Panc1 (cell line): ENCODE measurements at places on chromosomes 3 and 15. TPM values are rescaled to one million over a fixed set of nuclear protein-coding genes. Genes with fewer than 3 reads are reported as not detected.
A peak's percentile ranks its signal among the peaks of the same experiment; 100 is the strongest.

DNA sequence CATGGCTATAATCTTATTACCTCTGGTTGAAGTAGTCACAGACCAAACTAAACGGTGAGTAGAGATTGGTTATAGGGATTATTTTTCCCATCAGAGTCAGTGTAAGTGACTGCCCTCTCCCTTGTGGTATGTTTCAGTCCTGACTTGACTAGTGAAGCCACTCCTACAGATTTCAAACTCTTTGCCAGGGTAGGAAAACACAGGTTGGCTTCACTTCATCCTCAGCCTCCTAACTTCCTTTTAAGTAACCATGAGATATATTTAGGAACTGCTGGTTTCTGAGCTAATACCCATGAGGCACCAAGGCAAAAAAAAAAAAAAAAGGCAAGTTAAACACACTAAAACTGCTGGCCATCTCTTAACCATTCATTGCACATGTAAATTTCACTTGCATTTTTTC lies 349.2 kb upstream of the MCTP2 start:
- H3K4me3 ChIP-seq: no peak overlapping the region
- H3K4me1 ChIP-seq: no peaks in the 10 kb centered on the region
- no peaks in the 10 kb centered on the region for H3K36me3 ChIP-seq
- no peak overlapping the region for H3K27ac ChIP-seq

SLC15A2 gene
- 0.41 TPM for total RNA-seq

TRH gene
- not detected for total RNA-seq

GRCh38 chr3:180983136-180983535 lies 6.4 kb downstream of the DNAJC19 start:
- no peaks in the 10 kb centered on the region for H3K27me3 ChIP-seq
- H3K36me3 ChIP-seq: peaks cover 11% of the 10 kb centered on the region; the same call in 1 of the 2 replicates
- no peak for DNase-seq
- no peak overlapping the region for H3K27ac ChIP-seq
- H3K4me1 ChIP-seq: no peaks in the 10 kb centered on the region

GRCh38 chr3:170463011-170463410 lies 44.3 kb downstream of the CLDN11 start:
- H3K4me3 ChIP-seq: no peak overlapping the region
- no peak for DNase-seq
- H3K4me1 ChIP-seq: peaks cover 2% of the 10 kb centered on the region

- no peak for DNase-seq
- no peaks in the 10 kb centered on the region for H3K36me3 ChIP-seq
- no peak overlapping the region for H3K4me3 ChIP-seq
- peak overlapping the region; percentile 51; the same call in 1 of the 2 replicates for H3K27ac ChIP-seq
- H3K4me1 ChIP-seq: peaks cover 31% of the 10 kb centered on the region; the same call in 1 of the 2 replicates
Observed at GRCh38 chr15:77606142-77607034, 26.3 kb downstream of the LINGO1 start.

CCK gene
- not detected for total RNA-seq

NR2E3 gene
- 0.98 TPM for total RNA-seq

GABRG3 gene
- total RNA-seq: not detected

CKMT1A gene
- total RNA-seq: 4.6 TPM

ST3GAL6 gene
- 0.15 TPM for total RNA-seq

CEP19 gene
- 7.1 TPM for total RNA-seq

PAQR5 gene
- total RNA-seq: 2.0 TPM

CDCP1 gene
- 47.8 TPM for total RNA-seq

- H3K27me3 ChIP-seq: no peaks in the 10 kb centered on the region
- no peak overlapping the region for H3K4me3 ChIP-seq
- no peak overlapping the region for H3K27ac ChIP-seq
- no peak for DNase-seq
- no peaks in the 10 kb centered on the region for H3K36me3 ChIP-seq
- H3K4me1 ChIP-seq: no peaks in the 10 kb centered on the region
Observed at GRCh38 chr3:81237181-81237580, 524.3 kb downstream of the GBE1 start.

TF gene
- 9.5 TPM for total RNA-seq

DNA sequence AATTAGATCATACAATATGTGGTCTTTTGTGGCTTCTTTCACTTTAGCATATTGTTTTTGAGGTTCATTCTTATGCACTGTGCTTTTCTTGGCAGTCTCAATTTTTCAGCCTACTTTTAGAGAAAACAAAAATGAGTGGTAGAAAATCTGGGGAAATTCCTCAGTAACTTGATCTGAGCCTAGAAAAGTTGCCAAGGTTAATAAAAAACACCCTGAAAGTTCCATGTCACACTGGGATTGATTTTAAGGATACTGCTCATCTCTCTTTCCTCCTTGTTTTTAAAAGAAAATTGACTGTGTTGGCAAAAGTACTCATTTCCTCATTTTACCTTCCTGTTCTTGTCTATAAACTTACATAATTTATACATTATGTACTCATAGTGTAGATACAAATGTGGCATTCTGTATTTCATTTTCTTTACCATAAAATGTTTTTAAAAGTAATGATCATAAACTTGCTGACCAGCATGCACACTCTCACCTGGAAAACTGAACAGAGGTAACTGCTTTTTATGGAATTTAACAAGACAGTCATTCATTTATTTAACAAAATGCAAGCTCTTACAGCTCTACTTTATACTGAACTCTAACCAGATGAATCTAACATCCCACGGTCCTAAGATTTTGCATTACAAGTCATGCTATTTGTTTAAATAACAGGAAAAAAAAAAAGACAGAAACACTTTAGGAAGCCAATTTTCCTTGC lies 28.6 kb upstream of the SH3BP5 start:
- no peak for DNase-seq
- no peaks in the 10 kb centered on the region for H3K4me1 ChIP-seq
- no peak overlapping the region for H3K4me3 ChIP-seq
- H3K27me3 ChIP-seq: no peaks in the 10 kb centered on the region

GRCh38 chr15:38610748-38611147 lies 46.1 kb upstream of the RASGRP1 start:
- DNase-seq: no peak
- no peak overlapping the region for H3K27ac ChIP-seq
- H3K4me1 ChIP-seq: 0 out of 2 replicates have a peak, but pooled peaks cover 2% of the 10 kb centered on the region
- H3K4me3 ChIP-seq: no peak overlapping the region
- H3K27me3 ChIP-seq: peaks cover 4% of the 10 kb centered on the region; the same call in 1 of the 2 replicates

DNA sequence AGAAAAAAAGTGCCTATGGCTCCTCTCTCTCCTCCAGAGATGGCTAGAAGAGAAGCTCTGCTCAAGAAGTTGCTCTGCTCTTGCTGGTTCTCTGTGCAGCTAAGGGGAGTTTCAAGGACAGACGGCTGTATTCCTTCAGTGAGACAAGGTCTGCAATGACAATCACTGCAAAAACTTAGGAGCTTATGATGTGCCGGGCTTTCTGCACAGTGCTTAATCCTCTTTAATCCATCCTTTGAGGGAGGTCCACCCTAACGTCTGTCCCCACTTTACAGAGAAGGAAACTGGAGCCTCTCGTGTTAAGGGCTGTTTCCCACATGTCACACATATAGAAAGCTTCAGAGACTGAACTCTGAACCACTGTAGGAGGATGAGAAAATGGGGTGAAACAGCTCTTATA lies 260.6 kb downstream of the MEX3B start:
- H3K36me3 ChIP-seq: no peaks in the 10 kb centered on the region
- no peak overlapping the region for H3K4me3 ChIP-seq
- no peaks in the 10 kb centered on the region for H3K4me1 ChIP-seq
- DNase-seq: no peak
- H3K27me3 ChIP-seq: peaks cover 3% of the 10 kb centered on the region; the same call in 1 of the 2 replicates
- H3K27ac ChIP-seq: no peak overlapping the region

GRCh38 chr3:13004376-13004775 lies 68.9 kb downstream of the IQSEC1 start:
- H3K36me3 ChIP-seq: no peaks in the 10 kb centered on the region
- H3K27ac ChIP-seq: no peak overlapping the region
- no peak for DNase-seq
- H3K27me3 ChIP-seq: no peaks in the 10 kb centered on the region
- no peak overlapping the region for H3K4me3 ChIP-seq

KY gene
- not detected for total RNA-seq

TMCO5A gene
- not detected for total RNA-seq

HTR3E gene
- not detected for total RNA-seq

NDUFAF3 gene
- total RNA-seq: 101 TPM

GRCh38 chr3:77500721-77501120 lies 460.8 kb downstream of the ROBO2 start:
- no peak overlapping the region for H3K4me3 ChIP-seq
- no peaks in the 10 kb centered on the region for H3K4me1 ChIP-seq
- no peaks in the 10 kb centered on the region for H3K27me3 ChIP-seq

- no peaks in the 10 kb centered on the region for H3K4me1 ChIP-seq
- no peaks in the 10 kb centered on the region for H3K27me3 ChIP-seq
- H3K27ac ChIP-seq: no peak overlapping the region
Observed at GRCh38 chr3:159080256-159080655, 278.4 kb downstream of the MFSD1 start.

DNA sequence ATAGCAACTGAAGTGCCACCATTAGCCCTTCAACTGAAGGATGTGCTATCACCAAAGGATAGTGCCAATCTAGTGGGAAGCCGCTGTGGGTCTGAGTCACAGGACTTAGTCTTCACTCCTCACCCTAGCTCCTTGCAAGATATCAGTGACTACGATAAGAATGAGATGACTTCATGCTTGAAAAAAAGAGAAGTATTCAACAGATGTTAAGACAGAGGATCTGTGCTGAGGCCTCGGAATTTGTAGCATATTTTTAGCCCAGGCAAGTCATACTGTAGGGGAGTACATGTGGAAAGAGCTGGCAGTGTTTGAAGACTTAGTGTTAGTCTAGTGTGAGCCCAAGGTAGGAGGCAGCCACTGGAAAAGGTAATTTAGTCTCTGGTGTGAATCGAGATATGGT lies 270.7 kb upstream of the LRTM1 start:
- no peak overlapping the region for H3K4me3 ChIP-seq
- no peaks in the 10 kb centered on the region for H3K36me3 ChIP-seq
- no peak for DNase-seq
- no peaks in the 10 kb centered on the region for H3K4me1 ChIP-seq
- H3K27me3 ChIP-seq: no peaks in the 10 kb centered on the region

P2RY14 gene
- not detected for total RNA-seq

ASB14 gene
- total RNA-seq: not detected

AADACL2 gene
- total RNA-seq: not detected

P3H2 gene
- 82.2 TPM for total RNA-seq

DNA sequence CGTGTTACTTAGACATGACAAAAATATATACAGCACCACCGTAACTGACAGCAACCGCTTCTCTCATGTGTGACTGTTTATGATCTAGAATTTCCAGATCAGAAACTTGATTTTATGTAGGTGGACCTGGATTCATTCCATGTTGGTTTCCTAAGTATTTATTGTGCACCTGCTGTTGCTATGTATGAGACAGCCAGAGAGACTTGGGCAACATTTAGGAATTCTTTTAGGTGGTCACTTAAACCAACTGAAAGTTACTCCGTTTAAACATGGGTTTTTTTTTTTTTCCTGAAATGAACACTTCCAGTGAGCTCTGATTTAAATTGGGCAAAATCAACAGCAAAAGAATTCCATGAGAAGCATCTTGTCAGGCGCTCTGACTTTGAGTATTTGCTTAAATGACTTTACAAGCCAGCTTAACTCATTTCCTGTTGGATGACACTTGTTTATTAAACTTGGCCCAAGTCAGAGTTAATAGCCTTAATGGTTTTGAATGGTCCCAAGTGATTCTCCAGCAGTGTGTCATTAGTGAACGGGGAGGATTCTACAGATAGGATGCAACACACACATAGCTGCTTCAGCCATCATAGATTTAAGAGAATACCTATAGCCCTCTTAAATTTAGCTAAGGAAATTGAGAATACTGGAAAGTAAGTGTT lies 31.8 kb downstream of the MITF start:
- H3K4me3 ChIP-seq: no peak overlapping the region
- H3K36me3 ChIP-seq: no peaks in the 10 kb centered on the region
- DNase-seq: peak; percentile 82
- H3K4me1 ChIP-seq: peaks cover 18% of the 10 kb centered on the region
- H3K27me3 ChIP-seq: no peaks in the 10 kb centered on the region

MRPL46 gene
- 31.3 TPM for total RNA-seq

GRCh38 chr15:65069779-65070546 lies 2.2 kb upstream of the RASL12 start:
- H3K36me3 ChIP-seq: no peaks in the 10 kb centered on the region
- H3K4me1 ChIP-seq: no peaks in the 10 kb centered on the region
- no peak overlapping the region for H3K4me3 ChIP-seq
